Stimulated activated CD8-positive, alpha-beta memory T cell treated with anti-CD3 and anti-CD28 coated beads, Interleukin-7, amount 100 ng/mL, for 1 hour (primary cell): ENCODE measurements at places on chromosomes 7 and 10.

DNA sequence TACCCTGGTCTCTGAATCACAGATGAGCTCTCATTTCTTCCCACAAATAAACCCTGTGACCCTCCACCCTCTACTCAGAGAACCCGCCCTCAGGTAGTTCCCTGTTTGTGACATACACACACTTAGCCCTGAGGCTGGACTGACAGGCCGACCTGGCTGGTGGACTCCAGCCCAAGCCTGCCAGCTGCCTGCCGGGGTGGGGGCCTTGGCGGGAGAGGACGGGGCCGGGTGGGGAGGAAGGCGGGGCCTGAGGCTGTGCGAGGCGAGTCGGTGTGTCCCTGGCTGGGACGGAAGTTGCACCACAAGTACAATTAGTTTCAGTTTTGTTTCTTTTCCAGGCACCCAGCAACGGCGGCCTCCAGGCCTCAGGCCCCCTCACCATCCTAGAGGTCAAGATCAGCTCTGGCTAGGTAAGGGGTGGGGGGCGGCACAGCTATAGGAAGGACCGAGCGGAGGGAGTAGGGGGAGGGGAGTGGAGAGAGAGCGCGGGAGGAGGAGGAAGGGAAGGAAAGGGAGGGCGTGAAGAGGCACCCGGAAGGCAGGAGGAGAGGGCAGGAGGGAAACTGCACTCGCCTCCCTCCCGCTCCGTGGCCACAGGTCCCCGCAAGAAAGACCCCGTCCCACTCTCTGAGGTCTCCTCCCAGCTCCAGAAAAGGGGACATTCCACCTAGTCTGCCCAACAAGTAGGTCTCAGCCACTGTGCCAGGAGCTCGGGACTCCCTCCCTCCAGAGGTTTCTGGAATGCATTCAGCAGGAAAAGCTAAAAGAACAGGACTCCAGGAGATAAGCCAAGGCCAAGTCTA, at the start of gene TRIM56:
Gene TRIM56, plus strand, starts transcription at position 320 of the 803 bp plus-strand sequence. CDS start 1,832 bp downstream, outside the sequence.
- peak; percentile 53 for DNase-seq

- no peak for DNase-seq
Measured at GRCh38 chr10:48516911-48517310, 88.0 kb downstream of the ARHGAP22 start.

DNA sequence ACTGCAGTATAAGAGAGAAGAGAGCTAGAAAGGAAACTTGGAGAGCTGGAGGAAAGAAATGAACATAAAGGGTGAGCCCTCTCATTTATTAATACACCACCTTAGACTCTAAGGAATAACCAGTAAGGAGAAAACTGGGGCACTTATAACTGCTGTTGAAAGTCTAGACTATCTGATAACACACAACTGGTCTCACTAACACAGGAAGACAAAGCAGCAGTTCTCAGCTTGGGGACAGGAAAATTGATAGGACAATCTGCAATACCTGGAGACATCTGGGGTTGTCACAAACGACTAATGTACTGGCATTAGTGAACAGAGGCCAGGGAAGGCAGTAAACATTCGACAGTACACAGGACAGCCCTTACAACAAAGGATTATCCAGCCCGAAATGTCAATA, 6.8 kb downstream of the ELMO1 start:
- DNase-seq: no peak

- no peak for DNase-seq
Measured at GRCh38 chr10:79181698-79182521, 113.1 kb downstream of the ZMIZ1 start.

GRCh38 chr10:12262278-12262981, 66.4 kb downstream of the CDC123 start:
- DNase-seq: no peak

- DNase-seq: no peak
Measured at GRCh38 chr7:104903044-104903443, 111.0 kb upstream of the KMT2E start.

- no peak for DNase-seq
Measured at GRCh38 chr7:83365746-83366145, 203.1 kb upstream of the PCLO start.

DNA sequence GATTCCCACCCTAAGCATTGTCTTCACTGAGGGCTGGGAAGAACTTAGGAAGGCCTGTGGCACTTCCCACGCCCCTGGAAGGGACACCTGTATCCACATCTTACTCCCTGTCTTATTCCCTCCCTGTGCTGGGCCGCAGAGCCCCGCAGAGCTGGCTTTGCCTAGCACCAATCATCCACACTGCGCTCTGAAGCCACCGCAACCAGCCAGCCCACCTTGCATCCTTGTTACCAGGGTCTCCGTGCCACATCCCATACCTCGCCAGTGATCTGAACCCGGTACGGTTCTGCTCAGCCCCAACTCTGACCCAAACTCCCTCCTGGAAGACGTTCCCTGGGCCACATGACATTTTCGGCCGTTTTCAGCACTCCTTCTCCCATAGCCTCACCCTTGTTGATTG, 101.4 kb upstream of the PITRM1 start:
- no peak for DNase-seq

- no peak for DNase-seq
Measured at GRCh38 chr10:121157998-121158397, 306.8 kb downstream of the WDR11 start.

GRCh38 chr10:94490789-94491039, 54.9 kb upstream of the HELLS start:
- DNase-seq: no peak
